ENCODE measurements at places on chromosomes 2 and 18.

- no peak for DNase-seq
Measured at GRCh38 chr2:230840301-230840700, 24.4 kb upstream of the ITM2C start.

DNA sequence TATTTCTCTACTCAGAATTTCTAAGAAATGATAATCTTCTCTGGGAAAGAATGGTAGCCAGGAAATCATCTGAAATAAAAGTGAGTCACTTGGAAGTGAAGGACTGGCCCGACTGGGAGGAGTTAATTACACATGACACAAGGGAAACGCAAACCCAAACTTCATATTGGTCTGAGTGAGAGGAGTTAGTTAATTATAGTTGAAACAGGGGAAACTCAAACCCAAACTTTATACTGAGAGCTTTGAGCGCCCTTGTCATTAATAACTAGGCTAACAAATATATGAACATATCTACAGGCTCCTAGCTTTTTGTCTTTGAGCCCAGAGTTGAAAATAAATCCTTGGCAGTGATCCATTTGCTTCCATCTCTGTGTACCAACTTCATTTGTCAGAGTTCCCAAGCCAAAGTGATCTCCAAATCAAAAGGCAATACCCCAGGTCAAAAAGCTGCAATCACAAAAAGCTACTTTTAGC is 187.8 kb upstream of the COL3A1 start:
- no peak for DNase-seq

GRCh38 chr2:30481323-30481800 is 34.3 kb downstream of the LCLAT1 start:
- no peak for DNase-seq

- DNase-seq, result no peak
Measured at GRCh38 chr2:218161644-218162043, 5.1 kb downstream of the CXCR1 start.

GRCh38 chr2:70362661-70363060 is 60.8 kb upstream of the FAM136A start:
- no peak for DNase-seq

GRCh38 chr2:170340693-170341068 is 162.7 kb downstream of the MYO3B start:
- DNase-seq, result no peak

DNA sequence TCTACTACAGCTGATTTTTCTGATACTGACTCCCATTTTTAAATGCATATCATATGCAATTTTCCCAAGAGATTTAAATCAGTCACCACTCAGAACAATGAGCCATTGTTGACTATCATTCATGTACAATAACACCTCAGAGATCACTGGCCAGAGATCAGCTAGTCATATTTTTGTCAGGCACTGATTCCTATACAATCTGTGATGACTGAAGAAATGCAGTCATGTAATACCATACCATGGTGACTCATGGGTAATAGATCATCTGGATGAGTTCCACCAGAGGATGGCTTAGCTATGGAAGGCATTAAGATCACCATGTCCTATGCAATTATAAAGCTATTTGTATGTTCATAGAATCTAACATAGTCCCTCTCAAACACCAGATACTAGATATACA is 285.7 kb upstream of the DCC start:
- no peak for DNase-seq

GRCh38 chr2:17916584-17916983 is 38.1 kb downstream of the KCNS3 start:
- no peak for DNase-seq

All from HS-5 (cell line).